HFFc6 (cell line): ENCODE measurements at places on chromosomes 7 and 10. TPM values are rescaled to one million over a fixed set of nuclear protein-coding genes. Genes with fewer than 3 reads are reported as not detected.

The PHYHIPL gene
- not detected in 3 replicates for total RNA-seq

DNA sequence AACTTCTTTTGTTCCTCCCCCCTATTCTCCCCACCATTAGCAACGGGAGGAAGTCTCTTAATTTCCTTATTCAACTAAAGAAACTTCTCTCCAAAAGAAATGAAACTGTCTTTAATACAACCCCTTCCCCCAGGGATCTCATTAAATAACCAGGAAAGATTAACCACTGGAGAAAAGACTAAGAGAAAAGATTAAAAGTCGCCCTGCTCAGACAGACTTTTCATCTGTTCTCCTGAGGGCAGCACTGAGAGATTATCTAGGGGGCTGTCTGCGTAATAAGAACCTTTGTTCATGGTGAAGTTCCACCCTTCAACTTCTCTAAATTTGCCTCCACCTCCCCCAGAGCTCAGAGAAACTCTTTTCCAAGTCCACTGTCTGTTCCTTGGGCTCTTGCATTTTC is 105.5 kb downstream of the HGF start:
- DNase-seq: no peak

GRCh38 chr7:139990571-139991268 is 72.0 kb downstream of the PARP12 start:
- no peak for DNase-seq

DNA sequence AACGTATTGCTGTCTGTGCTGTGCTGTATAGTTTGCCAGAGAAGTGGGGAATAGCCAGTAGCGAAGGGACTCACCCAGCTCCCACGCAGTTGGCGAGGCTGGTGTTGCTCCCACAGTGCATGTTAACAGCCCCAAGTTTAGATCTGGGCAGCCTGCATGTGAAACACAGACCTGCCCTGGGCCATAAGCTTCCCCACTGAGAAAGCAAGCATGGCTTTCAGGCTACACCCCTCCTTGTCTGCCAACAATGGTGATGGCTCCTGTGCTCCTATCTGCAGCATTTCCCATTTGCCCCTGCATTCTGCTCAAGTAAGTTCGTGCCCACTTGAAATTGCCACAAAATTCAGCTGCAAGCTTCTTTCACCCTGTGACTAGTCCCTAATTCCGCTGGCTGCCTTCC is 57.5 kb downstream of the IPMK start:
- no peak for DNase-seq

DNA sequence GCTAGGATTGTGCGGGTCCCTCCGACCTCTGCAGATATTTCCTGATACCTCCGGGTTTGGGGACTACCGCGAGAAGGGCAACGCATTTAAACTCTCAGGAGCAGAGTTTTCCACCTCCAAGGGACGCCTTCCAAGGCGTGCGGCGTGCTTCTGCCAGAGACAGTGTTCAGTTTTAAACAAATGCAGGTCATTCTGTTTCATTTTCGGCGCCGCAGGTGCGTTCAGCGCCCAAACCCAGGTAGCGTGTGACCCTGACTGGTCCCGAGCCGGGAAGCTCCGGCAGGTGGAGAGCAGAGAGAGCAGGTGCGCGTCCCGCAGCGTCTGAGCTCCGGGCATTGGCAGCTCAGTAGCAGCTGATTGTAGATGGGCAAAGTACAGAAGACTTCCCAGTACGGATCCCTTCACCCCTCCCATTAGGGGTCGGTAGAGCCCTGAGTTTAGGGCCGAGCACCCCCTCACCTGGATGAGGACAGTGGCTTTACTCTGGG is 1.4 kb upstream of the CYP26A1 start:
- DNase-seq: no peak

GRCh38 chr10:1872151-1872726 is 134.9 kb upstream of the ADARB2 start:
- no peak for DNase-seq

GRCh38 chr7:129123510-129123857 is 21.0 kb upstream of the TSPAN33 start:
- no peak for DNase-seq
